ENCODE measurements at places on chromosomes 1 and 21.

DNA sequence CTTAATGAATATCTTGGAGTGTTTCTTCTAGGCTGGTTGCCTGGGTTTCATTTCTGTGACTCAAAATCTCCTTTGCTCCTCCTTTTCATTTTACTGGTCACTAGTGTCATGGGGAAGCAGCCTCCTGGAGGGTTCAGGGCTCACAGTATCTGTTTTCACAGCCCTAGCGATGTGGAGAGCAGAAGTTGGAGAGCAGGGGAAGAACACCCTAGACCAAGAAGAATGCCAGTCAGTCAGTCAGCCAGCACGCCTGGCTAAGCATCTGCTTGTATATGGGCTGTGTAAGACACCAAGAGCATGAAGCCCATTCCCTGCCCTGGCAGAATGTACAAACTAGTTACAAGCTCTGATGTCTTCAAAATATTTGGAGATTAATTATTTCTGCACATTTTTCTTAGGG lies 7.9 kb downstream of the RXRG start:
- DNase-seq, result no peak

- no peak for DNase-seq
Measured at GRCh38 chr1:193706766-193707165, 520.4 kb upstream of the B3GALT2 start.

- no peak for DNase-seq
Measured at GRCh38 chr21:45779226-45779625, 135.7 kb downstream of the PCBP3 start.

- no peak for DNase-seq
Measured at GRCh38 chr1:204116539-204116938, 35.3 kb downstream of the ETNK2 start.

GRCh38 chr1:6037338-6037762 lies 8.3 kb upstream of the KCNAB2 start:
- no peak for DNase-seq

DNA sequence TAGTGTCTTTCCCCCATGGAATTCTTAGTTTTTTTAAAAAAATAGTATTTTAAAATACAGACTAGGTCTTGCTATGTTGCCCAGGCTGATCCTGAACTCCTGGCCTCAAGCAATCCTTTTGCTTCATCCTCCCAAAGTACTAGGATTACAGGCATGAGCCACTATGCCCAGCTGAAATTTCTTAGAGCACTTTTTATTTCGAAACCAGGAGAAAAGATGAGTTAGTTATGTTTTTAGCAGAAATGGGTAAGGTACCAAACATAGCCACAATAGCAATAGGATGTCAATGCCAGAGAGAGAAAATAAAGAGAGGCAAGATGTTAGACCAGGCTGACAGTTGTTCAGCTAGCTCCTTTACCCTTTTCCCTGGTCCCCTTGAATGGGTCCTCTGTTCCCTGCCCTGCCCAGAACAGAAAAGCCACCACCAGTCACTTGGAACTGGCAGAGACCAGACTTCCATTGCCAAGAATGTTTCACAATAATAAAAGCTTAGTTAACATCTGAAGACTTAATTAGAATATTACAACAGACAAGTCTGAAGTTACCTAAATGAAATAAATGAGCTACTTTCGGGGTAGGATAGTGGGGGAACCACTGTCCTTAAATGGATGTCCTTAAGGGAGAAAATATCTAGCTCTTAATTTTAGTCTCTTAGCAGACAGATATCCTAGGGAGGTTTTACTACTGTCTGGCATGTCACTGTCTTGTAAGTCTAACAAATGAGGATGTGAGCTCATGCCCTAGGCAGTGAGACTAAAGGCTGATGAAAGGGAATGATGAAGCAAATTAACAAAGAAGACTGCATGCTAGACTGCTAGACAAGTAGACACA lies 54.3 kb downstream of the ABL2 start:
- DNase-seq, result no peak

- DNase-seq, result no peak
Measured at GRCh38 chr1:100720101-100720500, 559 bp downstream of the VCAM1 start.

- no peak for DNase-seq
Measured at GRCh38 chr1:168223681-168224540, 1.9 kb upstream of the SFT2D2 start.

GRCh38 chr1:228918335-228918734 lies 183.1 kb downstream of the RHOU start:
- no peak for DNase-seq

- DNase-seq, result no peak
Measured at GRCh38 chr1:65509912-65510680, 89.6 kb downstream of the LEPR start.

- DNase-seq, result no peak
Measured at GRCh38 chr1:232372841-232373440, 257.0 kb downstream of the SIPA1L2 start.

DNA sequence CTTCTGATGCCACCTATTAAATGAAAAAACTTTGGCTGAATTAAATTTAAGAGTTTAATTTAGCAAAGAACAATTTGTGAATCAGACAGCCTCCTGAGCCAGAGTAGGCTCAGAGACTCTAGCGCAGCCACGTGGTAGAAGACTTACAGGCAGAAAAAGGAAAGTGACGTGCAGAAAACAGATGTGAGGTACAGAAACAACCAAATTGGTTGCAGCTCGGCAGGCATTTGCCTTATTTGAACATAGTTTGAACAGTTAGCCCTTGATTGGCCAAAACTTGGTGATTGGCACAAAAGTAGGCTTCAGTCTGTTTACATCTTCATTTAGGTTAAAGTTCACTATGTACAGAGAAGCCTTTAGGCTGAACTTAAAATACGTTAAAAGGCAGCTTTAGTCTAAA lies 22.9 kb downstream of the TCP10L start:
- peak; percentile 40 for DNase-seq

- no peak for DNase-seq
Measured at GRCh38 chr1:14494911-14495310, 103.6 kb upstream of the KAZN start.

- no peak for DNase-seq
Measured at GRCh38 chr1:100941098-100941527, 45.2 kb downstream of the SLC30A7 start.

- no peak for DNase-seq
Measured at GRCh38 chr1:54743416-54744226, 20.7 kb downstream of the PARS2 start.

- no peak for DNase-seq
Measured at GRCh38 chr21:42547001-42547905, 33.6 kb downstream of the SLC37A1 start.

- no peak for DNase-seq
Measured at GRCh38 chr1:234960722-234961455, 167.7 kb downstream of the TOMM20 start.

GRCh38 chr1:175183586-175183985 lies 9.0 kb downstream of the KIAA0040 start:
- no peak for DNase-seq

GRCh38 chr1:4375812-4376211 lies 278.6 kb upstream of the AJAP1 start:
- no peak for DNase-seq

DNA sequence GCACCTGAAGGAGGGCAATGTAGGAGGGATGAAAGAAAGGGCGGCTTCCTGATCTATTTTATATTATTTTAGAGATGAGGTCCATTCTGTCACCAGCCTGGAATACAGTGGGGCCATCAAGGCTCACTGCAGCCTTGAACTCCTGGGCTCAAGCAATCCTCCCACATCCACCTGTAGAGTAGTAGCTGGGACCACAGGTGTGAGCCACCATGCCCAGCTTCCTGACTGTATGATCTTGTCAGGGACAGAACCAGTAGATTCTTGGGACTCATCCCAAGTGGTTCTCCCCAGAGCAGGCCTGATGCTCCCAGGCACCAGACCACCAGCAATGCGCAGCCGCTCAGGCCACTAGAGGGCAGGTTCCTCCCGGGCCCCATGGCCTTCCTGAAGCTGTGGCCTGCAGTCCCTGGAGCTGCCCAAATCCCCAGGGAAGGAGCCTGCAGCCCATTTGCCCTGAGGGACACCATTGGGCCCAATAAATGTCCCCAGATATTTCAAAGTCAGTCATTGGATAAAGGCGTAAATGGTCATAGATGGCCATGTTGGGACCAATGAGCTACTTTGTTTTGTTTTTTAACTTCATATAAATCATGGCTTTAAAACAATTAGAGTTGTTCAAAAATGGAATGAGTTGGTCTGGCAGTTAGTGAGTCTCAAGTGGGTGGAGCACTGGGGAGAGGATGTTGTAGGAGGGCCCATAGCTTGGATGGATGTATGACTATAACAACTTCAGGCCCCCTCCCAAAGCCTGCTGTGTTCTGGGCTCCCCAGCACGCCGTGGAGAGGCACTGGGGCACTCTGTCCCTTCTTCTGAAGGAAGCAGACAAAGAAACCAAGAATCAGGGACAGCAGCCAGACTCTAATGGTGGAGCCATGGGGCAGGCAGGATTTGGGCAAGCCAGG lies 44.7 kb upstream of the GOLT1A start:
- peak; percentile 30 for DNase-seq

GRCh38 chr1:93384656-93385055 lies 38.9 kb downstream of the DR1 start:
- no peak for DNase-seq

DNA sequence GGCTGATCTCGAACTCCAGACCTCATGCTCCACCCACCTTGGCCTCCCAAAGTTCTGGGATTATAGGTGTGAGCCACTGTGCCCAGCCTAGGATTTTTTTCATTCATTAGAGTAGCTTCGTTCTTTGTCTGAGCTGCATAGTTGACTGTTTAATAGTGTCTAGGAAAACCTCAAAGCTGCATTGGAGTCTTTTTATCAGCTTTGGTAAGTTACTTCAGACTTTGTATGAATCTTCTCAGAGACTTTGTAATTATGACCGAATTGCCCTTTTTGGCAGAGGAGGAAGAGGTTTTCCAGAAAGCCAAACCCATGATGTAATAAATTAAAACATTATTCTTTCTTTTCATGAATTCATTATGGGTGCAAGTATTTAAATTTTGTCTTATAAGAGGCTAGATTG lies 5.1 kb downstream of the DNAJB4 start:
- DNase-seq, result no peak

Data from DMS 273 treated with DMSO at 0.1 percent for 48 hours (cell line).